ENCODE measurements at places on chromosomes 16 and 17. TPM values are rescaled to one million over a fixed set of nuclear protein-coding genes. Genes with fewer than 3 reads are reported as not detected.

FMNL1 gene
- 477 TPM for total RNA-seq

PRSS22 gene
- total RNA-seq = not detected

ZNF469 gene
- 0.28 TPM for total RNA-seq

JPH3 gene
- total RNA-seq = not detected

ITGAX gene
- total RNA-seq = 43.2 TPM

RBFOX1 gene
- not detected for total RNA-seq

TNP2 gene
- total RNA-seq = not detected

IRF8 gene
- total RNA-seq = 4.8 TPM

KRT33B gene
- not detected for total RNA-seq

C17orf50 gene
- total RNA-seq = not detected

ABCA6 gene
- 0.30 TPM for total RNA-seq

MAPK7 gene
- 40.6 TPM for total RNA-seq

PGAP3 gene
- 14.0 TPM for total RNA-seq

DNA sequence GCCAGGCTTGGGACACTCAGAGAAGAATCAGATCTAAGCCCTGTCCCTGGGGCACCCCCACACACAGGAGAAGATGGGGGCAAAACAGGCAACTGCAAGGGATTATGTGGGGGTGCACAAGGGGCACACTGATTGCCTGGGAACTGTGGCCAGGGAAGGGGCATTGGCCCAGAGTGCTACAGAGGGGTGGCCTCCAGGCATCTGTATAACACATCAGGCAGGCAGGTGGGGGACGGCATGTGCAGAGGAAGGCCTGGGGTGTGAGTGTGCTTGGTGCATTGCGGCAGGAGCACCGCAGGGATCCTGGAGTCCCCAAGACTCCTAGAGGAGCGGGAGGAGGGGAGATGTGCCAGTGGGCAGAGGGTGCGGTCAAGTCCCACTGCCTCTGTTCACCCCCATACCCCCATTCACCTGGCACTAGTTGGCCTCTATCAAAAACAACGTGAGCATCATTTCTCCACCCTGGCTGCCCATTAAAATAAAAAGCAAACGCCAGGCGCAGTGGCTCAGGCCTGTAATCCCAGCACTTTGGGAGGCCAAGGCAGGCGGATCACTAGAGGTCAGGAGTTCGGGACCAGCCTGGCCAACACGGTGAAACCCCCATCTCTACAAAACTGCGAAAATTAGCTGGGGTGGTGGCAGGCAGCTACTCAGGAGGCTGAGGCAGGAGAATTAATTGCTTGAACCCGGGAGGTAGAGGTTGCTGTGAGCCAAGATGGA is 41.5 kb downstream of the C16orf82 start:
- H3K36me3 ChIP-seq = no peaks in the 10 kb centered on the region
- no peaks in the 10 kb centered on the region for H3K27me3 ChIP-seq
- peaks cover 2% of the 10 kb centered on the region for H3K4me1 ChIP-seq
- no peak overlapping the region for H3K4me3 ChIP-seq

- no peak overlapping the region for H3K4me3 ChIP-seq
- no peaks in the 10 kb centered on the region for H3K4me1 ChIP-seq
- H3K36me3 ChIP-seq = no peaks in the 10 kb centered on the region
Measured at GRCh38 chr16:56108724-56109123, 82.6 kb upstream of the GNAO1 start.

- no peaks in the 10 kb centered on the region for H3K36me3 ChIP-seq
- H3K27me3 ChIP-seq = peaks cover 20% of the 10 kb centered on the region
- peak; percentile 47 for DNase-seq
- peak within 1 kb of the TSS; percentile 90 for H3K27ac ChIP-seq
- H3K4me1 ChIP-seq = peaks cover 22% of the 10 kb centered on the region
Measured at GRCh38 chr17:28711723-28712031, at the start of gene PROCA1. PROCA1 (minus strand) TSS chr17:28711888; CDS start chr17:28711660, 228 bp downstream.

DNA sequence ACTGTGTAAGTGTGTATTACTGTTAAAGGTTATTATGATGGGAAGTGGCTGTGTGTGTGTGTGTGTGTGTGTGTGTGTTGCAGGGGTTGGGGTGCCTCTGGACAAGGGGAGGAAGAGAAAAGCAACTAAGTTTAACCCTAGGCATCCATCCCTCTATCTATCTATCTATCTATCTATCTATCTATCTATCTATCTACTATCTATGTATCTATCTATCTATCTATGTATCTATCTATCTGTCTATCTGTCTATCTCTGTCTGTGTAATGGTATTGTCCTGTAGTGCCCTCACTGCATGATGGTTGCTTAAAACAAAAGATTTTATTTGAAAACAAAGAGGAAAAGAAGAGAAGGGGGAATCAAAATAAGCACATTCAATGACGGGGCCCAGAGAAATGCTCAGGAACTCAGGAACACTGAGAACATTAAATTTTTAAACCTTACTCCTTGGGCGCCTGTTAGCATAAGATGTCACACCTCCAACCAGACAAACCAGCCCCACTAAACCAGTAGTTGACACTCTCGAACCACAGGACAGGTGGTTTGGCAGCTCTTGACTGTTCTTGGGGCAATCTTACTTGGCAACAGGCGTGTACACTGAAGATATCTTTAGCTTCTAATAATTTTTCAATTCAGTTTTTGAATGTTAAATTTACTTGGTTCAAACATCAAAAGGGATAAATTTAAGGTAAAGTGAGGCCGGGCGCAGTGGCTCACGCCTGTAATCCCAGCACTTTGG is 5.1 kb upstream of the RPL26 start:
- H3K27ac ChIP-seq = no peak overlapping the region
- H3K27me3 ChIP-seq = no peaks in the 10 kb centered on the region
- peaks cover under 1% of the 10 kb centered on the region for H3K36me3 ChIP-seq
- H3K4me3 ChIP-seq = no peak overlapping the region
- H3K4me1 ChIP-seq = peaks cover 25% of the 10 kb centered on the region

DNA sequence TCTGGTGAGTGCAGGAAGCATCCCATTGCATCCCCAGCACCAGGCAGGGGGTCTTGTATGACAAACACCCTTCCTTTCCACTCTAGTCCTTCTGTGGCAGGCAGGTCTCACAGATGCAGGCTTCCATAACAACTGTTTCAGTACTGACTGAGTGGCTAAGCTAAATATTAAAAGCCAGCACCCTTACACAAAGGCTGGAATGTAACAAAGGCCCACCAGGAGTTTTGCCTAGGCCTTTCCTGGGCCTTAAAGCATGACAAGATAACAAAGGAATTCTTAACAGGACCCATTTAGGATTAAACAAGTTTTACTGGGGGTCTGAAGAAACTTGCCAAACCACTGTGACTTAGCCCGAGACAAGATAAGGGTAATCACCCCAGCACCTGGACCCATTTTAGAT is 228.9 kb upstream of the RPL38 start:
- H3K4me1 ChIP-seq = no peaks in the 10 kb centered on the region
- no peak overlapping the region for H3K27ac ChIP-seq
- peaks cover 10% of the 10 kb centered on the region for H3K27me3 ChIP-seq
- H3K36me3 ChIP-seq = no peaks in the 10 kb centered on the region
- no peak for DNase-seq

DNA sequence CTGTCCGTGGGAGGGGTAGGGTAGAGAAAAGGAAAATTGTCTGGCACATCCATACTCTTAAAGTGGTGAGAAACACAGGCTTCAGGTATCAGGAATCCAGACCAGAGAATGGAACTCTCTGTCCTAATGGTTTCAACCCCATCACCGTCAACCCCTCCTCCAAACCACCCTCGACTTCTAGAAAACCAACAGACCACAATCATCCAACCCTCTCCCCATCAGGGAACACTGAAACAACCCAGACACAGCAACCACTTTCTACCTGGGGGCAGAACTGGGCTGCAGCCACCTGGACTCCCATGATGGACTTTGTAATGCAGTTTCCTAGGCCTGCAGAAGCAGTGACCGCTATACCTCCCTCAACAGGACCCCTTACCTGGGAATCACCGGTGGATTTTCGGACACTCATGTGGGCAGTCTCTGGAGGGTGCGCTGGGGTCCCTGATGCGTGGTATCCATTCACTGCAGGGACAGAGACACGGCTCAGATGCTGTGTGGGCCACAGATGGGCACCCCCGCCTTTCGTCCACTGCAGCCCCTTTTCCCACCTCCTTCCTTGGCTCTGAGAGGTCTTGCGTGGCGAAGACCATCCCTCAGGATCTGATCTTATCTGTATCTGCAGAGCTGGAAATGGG is 64.3 kb upstream of the RCVRN start:
- H3K36me3 ChIP-seq = no peaks in the 10 kb centered on the region
- no peak for DNase-seq
- no peaks in the 10 kb centered on the region for H3K27me3 ChIP-seq
- no peak overlapping the region for H3K4me3 ChIP-seq
- H3K4me1 ChIP-seq = no peaks in the 10 kb centered on the region

- H3K4me1 ChIP-seq = no peaks in the 10 kb centered on the region
- no peaks in the 10 kb centered on the region for H3K27me3 ChIP-seq
- peaks cover 35% of the 10 kb centered on the region for H3K36me3 ChIP-seq
- no peak overlapping the region for H3K4me3 ChIP-seq
Measured at GRCh38 chr16:23615805-23616204, 19.7 kb upstream of the NDUFAB1 start.

- H3K4me1 ChIP-seq = peaks cover 63% of the 10 kb centered on the region
- H3K4me3 ChIP-seq = no peak overlapping the region
- no peak for DNase-seq
- H3K27ac ChIP-seq = no peak overlapping the region
- peaks cover 69% of the 10 kb centered on the region for H3K36me3 ChIP-seq
Measured at GRCh38 chr17:64115043-64115698, 14.8 kb downstream of the ERN1 start.

DNA sequence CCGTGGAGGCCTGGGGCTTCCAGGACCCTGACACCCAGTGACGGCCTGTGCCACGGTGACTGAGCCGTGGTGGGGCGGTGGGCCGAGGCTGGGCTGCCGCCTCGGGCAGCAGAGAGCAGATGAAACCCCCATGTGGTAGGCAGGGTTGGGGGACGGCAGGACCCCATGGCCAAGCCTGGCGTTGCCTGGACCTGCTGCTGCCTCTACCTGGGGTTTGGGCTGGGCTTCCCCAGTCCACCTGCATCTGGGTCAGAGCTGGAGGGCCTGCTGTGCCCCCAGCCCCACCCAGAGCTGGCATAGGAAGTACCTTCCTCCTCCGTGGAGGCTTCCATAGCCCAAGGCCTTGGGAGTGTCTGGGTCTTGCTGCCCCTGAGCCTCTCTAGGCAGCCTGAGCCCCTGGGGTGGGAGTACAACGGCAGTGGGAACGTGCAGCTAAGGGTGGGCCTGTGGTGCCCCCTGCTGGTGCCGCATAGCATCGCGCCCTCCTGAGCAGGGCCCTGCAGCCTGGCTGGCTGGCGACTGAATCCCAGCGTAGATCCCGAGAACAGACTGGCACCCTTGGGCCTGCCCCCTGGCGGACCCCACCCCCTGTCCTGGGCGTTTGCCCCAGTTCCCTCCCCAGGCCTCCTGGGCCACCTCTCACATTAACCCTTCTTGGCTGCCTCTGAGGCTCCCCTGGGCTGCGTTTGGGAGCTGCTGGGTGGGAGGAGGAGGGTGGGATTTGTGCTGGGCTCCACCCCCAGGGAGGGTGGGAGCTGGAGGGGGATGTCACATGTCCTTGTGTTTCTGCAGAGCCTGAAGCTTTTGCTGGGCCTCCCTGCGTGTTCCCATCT is 12.6 kb upstream of the ATP6V0C start:
- DNase-seq = peak; percentile 82
- H3K36me3 ChIP-seq = peaks cover 2% of the 10 kb centered on the region

- H3K4me1 ChIP-seq = peaks cover 10% of the 10 kb centered on the region
- DNase-seq = no peak
- H3K36me3 ChIP-seq = no peaks in the 10 kb centered on the region
- no peak overlapping the region for H3K4me3 ChIP-seq
- no peak overlapping the region for H3K27ac ChIP-seq
Measured at GRCh38 chr17:39212841-39213480, 12.8 kb downstream of the STAC2 start.

GRCh38 chr17:65677932-65678331 is 116.5 kb upstream of the AXIN2 start:
- no peak overlapping the region for H3K4me3 ChIP-seq
- H3K27ac ChIP-seq = no peak overlapping the region
- no peaks in the 10 kb centered on the region for H3K36me3 ChIP-seq
- H3K4me1 ChIP-seq = peaks cover 3% of the 10 kb centered on the region

GRCh38 chr16:75789237-75789636 is 62.9 kb upstream of the CPHXL start:
- no peak for DNase-seq
- H3K27ac ChIP-seq = no peak overlapping the region
- no peak overlapping the region for H3K4me3 ChIP-seq
- H3K36me3 ChIP-seq = no peaks in the 10 kb centered on the region

GRCh38 chr17:37089956-37090355 is 141.2 kb downstream of the AATF start:
- H3K27ac ChIP-seq = peak overlapping the region; percentile 99
- peaks cover 32% of the 10 kb centered on the region for H3K36me3 ChIP-seq
- peak overlapping the region; percentile 46 for H3K4me3 ChIP-seq
- DNase-seq = peak; percentile 82

GRCh38 chr16:68508013-68508412 is 31.1 kb upstream of the ZFP90 start:
- H3K27me3 ChIP-seq = peaks cover 20% of the 10 kb centered on the region
- no peaks in the 10 kb centered on the region for H3K36me3 ChIP-seq
- H3K4me3 ChIP-seq = no peak overlapping the region
- no peak overlapping the region for H3K27ac ChIP-seq

- no peaks in the 10 kb centered on the region for H3K27me3 ChIP-seq
- H3K4me3 ChIP-seq = no peak overlapping the region
- H3K27ac ChIP-seq = no peak overlapping the region
- peaks cover 26% of the 10 kb centered on the region for H3K36me3 ChIP-seq
Measured at GRCh38 chr17:606508-607250, 108.0 kb downstream of the VPS53 start.

GRCh38 chr17:45688353-45688752 is 95.8 kb upstream of the CRHR1 start:
- no peaks in the 10 kb centered on the region for H3K36me3 ChIP-seq
- H3K4me3 ChIP-seq = no peak overlapping the region
- peaks cover 35% of the 10 kb centered on the region for H3K27me3 ChIP-seq
- H3K4me1 ChIP-seq = no peaks in the 10 kb centered on the region

- peaks cover 20% of the 10 kb centered on the region for H3K36me3 ChIP-seq
- no peaks in the 10 kb centered on the region for H3K4me1 ChIP-seq
- H3K4me3 ChIP-seq = no peak overlapping the region
- no peak overlapping the region for H3K27ac ChIP-seq
- H3K27me3 ChIP-seq = no peaks in the 10 kb centered on the region
- no peak for DNase-seq
Measured at GRCh38 chr17:8488901-8489300, 53.2 kb downstream of the NDEL1 start.

DNA sequence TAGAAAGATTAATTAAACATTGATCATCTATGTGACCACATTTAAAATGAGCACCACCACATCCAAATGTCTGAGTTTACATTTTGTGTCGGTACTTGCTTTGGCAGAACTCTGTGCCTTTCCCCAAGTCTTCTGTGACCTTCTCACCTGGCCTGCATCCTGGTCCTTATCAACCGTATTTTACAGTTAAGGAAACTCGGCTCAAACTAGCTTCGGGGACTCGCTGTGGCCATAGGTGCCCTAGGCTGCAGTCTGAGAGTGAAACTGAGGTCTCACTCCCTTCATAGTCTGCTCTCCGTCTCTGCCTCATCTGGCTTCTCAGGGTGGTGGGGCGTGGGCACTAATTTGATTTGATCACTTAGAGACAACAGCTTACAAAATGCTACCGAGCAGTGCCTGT is 555.5 kb downstream of the WWOX start:
- no peaks in the 10 kb centered on the region for H3K36me3 ChIP-seq
- H3K27me3 ChIP-seq = peaks cover 2% of the 10 kb centered on the region
- no peak overlapping the region for H3K4me3 ChIP-seq
- H3K27ac ChIP-seq = no peak overlapping the region
- DNase-seq = no peak

Data from activated CD4-positive, alpha-beta memory T cell treated with anti-CD3 and anti-CD28 coated beads, Interleukin-2, amount 10 ng/mL, durations not matched to agents 7 days and 5 days (primary cell).